Keratinocyte (primary cell): ENCODE measurements at places on chromosomes 6 and 20.

DNA sequence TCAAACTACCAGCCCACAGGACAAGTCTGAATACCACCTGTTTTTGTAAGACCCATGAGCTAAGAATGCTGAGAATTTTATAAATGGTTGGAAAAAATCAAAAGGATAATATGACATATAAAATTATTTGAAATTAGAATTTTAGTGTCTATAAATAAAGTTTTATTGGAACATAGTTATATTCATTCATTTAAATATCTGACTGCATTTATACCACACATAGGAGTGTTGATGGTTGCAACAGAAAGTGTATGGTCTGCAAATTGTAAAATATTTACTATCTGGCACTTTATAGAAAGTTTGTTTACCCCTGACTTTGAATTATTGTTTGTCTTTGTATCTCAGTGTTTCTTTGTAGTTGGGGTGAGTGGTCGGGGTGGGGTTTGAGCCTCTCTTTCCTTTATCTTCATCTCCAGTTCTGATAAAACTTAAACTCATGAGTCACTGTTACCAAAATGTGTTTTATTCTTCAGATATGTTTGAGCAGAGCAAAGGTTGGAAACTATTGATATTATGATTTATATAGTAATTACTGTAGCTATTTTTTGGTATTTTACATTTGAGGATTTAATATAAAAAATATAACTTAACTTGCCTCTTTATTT, 55.5 kb downstream of the CD2AP start:
- DNase-seq = no peak

GRCh38 chr6:15344831-15345230, 99.0 kb downstream of the JARID2 start:
- DNase-seq = no peak

- DNase-seq = no peak
These were observed 195.3 kb upstream of the KCNK16 start for GRCh38 chr6:39517756-39518155.

GRCh38 chr20:17660667-17661066, 21.4 kb downstream of the RRBP1 start:
- no peak for DNase-seq
